ENCODE measurements at places on chromosomes 1 and 21.

DNA sequence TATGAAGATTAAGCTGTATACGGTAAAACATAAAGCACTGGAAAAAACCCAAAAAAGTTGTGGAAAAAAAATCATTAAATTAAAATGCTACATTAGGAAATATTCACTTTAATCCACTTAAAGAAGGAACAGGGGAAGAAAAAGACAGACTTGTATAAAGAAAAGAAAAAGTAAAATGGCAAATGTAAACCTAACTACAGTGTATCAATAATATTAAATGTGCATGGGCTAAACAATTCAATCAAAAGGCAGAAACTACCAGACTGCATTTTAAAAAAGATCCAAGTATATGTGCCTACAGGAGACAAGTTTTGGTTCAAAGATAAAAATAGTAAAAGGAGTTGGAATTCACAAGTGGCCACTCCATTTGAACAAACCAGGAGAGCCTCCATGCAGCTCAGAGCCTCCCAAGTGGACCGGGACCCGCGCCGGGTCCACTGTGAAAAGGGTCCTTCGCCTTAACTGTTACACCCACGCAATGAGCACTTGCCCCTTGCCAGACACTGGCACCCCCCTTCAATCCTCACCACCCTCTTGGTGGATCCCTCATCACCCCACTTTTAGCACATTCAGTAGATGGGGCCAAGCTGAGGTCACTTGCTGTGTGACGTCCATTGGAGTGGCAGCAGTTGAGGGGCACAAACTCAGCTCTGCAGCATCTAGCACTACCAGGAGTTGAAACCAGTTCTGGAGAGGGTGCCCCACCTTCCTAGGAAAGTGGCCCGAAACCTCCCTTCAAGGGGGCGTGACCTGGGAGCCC lies 898 bp downstream of the C1orf174 start:
- peak; percentile 36 for DNase-seq

DNA sequence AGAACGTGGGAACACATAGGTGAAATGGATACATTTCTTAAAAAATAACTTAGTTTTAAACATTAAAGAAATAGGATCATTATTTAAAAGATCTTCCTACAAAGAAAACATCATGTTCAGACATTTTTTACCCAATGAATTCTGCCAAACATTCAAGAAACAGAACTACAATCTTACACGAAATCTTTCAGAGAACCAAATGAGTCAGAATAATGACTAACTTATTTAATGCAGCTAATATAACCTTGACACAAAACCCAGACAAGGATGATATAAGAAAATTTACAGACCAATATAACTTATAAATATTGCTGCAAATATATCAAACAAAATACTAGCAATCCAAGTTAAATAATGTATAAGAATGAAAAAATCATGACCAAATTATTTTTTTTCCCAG lies 220.1 kb upstream of the KCNK2 start:
- DNase-seq: no peak

- no peak for DNase-seq
These were observed 42.7 kb downstream of the FAAP20 start for GRCh38 chr1:2151911-2152310.

DNA sequence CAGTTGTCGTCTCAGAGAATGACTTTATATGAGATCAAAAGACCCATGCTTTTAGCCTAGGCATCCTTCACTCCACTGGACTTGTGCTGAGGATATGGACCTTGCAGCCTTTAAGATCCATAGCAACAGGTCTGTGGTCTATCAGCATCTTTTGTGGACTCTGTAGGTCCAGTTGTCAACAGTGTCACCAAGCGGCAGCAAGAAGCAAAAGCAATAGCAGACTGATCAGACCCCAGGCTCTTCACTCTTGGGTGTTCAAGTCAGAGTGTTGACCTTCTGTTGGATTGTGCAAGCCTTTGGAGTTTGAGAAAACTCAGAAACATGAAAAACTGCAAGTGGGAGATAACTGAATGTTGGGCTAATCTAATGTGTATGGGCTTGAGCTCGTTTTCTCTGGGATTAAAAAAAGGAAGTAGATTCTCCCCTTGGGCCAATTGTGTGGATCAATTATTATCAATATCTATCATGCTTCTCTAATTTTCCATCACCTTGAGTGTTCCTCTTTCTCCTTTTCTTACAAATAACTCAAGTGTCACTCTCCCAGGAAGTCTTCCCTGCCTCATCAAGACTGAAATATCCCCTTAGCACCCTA lies 144.2 kb downstream of the LYPLAL1 start:
- DNase-seq: no peak

DNA sequence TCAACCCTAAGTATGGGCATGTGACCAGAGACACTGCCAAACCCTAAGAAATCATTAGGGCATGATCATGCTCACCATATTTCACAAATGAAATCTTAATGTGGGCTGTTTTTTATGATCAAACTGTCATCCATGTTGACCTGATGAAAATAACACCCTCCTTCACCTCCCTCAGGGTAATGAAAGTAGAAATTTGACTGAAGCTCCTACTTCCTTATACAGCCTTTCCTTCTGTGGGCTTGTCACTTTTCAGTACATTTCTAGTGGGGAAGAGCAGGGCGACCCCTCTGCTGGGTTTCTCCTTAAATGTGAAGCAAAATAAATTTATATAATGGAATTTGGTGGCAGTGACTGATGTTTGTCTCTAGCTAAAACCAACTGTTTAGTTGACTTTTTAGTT lies 25.9 kb downstream of the IVNS1ABP start:
- no peak for DNase-seq

DNA sequence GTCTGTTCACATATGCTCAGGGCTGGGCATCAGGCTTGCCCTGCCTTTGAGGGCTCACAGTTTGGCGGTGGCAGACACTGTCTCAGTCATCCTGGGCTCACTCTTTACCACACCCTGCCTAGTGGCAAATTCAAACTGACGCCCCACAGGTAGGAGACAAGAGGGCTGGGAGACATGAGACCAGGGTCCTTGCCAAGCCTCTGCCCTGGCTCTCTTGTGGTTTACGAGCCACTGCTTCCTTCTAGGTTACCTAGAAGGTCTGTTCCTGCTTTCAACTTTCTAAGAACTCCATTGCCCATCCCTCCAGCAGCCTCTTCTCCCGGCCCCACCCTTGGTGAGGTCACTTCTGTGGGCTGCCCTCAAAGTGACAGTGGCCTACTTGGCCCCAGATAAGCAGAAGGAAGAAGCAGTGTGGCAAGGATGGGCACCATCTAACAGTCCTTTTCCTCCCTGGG lies 10.5 kb downstream of the KIF21B start:
- DNase-seq: no peak

GRCh38 chr1:53166912-53167311 lies 24.5 kb upstream of the SLC1A7 start:
- DNase-seq: no peak

- no peak for DNase-seq
These were observed 37.1 kb upstream of the EXO1 start for GRCh38 chr1:241810769-241811405.

DNA sequence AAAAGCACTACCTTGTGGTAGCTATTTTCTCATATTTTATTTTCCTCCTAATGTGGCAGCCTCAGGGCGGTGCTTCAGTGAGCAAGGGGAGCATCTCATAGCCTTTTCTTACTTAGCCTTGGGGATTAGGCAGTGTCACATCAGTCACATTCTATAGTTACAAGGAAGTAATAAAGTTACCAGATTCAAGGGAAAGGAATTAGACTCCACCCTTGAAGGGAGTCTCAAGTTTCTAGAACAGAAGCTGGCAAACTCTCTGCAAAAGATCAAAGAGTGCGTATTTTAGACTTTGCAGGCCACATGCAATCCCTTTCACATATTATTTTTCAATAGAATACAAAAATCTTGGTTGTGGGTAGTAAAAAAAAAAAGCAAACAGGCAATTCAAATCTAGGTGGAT lies 350.4 kb downstream of the AMY1C start:
- no peak for DNase-seq

GRCh38 chr1:155999964-156000363 lies 20.8 kb downstream of the SSR2 start:
- DNase-seq: no peak

DNA sequence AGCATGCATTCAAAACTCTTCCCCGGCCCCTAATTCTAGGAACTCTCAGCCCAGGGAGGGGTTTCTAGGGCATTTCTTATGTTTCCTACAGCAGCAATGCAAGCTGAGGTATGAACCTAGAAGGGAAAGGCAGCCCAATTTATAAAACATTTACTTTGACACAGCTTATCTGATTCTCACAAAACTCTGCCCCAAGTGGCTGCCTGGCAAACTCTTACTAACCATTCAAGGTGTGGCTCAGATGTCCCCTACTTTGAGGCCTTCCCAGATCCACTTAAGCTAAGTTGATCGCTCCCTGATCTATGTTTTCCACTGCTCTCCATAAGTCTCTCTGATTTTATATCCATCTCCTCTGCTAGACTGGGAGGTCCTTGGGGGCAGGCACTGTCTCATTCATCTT lies 35.4 kb downstream of the AK2 start:
- DNase-seq: no peak

GRCh38 chr1:119898981-119899720 lies 2.8 kb upstream of the ADAM30 start:
- DNase-seq: peak; percentile 59

GRCh38 chr1:115323366-115324004 lies 14.6 kb downstream of the NGF start:
- DNase-seq: no peak

DNA sequence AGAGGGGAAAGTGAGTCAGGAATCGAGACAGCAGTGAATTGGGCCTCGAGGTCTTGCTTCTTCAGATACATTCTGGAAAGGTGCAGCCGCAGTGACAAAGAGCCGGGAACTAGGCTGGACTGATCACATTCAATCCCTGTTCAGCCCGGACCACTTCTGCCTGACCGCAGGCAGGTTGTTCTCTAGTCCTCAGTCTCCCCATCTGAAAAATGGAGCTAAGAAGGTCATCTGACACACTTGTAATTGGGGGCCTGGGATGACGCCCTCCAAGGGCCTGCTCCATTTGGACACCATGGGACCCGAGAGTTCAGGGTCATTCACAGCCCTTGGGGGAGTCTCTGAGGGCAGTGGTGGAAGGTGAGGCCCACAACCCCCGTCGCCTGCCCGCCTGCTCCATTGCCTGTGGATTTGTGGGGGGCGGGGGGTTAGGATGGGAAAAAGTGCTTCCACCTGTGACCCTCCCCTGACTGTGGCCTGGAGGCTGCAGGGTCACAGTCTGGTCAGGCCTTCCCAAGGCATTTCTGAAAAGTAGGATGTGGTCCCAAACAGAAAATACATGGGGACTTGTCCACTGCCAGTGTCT lies 87.9 kb upstream of the CSF3R start:
- no peak for DNase-seq

GRCh38 chr21:36035381-36035791 lies 24.9 kb downstream of the SETD4 start:
- no peak for DNase-seq

DNA sequence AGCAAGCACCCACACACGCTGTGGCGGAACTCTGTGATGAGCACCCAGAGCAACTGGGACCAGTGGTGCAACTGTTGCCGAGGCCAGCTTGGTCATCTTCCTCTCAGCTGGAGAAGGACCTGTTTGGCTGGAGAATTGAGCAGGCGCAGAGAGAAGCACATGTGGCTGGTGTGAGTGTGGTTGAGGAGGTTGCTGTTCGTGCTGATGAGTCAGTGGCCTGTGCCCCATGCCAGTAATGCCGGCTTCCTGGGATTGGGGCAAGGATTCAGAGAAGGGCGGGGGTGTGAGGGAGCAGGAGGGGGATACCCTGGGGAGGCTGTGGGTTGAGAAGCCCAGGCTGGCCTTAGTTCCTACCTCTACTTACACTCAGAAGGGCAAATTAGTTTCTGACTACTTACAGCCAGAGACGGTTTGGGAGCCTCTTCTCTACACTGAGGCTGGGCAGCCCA lies 57.5 kb upstream of the EPS8L3 start:
- DNase-seq: no peak

- no peak for DNase-seq
These were observed 40.3 kb upstream of the LRRC8B start for GRCh38 chr1:89484092-89485038.

GRCh38 chr1:160186729-160187128 lies 3.6 kb upstream of the CASQ1 start:
- DNase-seq: no peak

GRCh38 chr1:103986792-103987191 lies 237.1 kb downstream of the AMY1C start:
- DNase-seq: no peak

DNA sequence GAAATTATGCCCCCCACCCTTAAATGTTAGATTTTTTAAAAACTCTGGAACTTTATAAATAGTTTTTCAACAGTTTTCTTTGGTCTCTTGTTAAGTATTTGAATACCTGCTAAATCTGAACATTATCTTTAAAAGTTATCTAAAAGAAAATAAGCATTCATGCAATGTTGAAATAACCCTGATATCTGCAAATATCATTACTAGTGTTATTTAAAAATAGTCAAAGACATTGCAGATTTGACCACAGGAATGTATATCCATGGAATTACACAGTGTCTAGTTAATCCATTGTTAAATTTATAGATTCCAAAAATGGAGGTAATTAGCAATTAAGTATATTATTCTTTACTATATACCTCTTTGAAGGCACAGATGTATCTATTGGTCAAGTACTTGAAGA lies 42.0 kb downstream of the PRRX1 start:
- no peak for DNase-seq

DNA sequence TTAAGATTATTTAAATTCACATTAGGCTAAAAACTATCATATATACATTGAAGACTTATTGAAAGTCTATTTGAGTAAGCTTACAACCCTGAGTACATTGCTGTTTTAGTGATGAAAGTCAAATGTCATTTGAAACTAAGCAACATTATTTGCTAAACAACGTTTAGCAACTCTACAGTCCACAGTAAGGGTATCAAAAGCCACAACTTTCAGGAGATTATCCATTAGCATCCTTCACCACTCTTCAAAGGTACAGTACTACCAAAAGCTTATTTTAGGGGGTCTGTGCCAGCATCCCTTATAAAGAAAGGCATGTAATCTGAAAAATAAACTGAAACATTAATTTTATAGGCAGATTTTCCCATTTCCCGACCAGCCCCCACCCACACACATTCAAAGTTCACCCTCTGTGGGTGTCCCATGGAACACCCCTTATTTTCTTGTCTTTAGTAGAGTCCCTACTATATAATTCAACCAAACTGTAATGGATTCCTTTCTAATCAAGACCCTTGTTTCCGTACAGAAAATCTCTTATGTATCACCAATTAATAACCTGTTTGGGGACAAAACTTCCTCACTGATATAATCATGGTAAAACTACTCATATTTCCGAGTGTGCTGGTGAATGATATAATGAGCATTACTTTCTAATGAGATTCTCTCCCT lies 11.0 kb downstream of the SFPQ start:
- DNase-seq: no peak
